ENCODE measurements at places on chromosomes 11 and 22.
A peak's percentile ranks its signal among the peaks of the same experiment; 100 is the strongest.

GRCh38 chr11:134071306-134071705 is 2.4 kb downstream of the JAM3 start:
- DNase-seq: no peak

DNA sequence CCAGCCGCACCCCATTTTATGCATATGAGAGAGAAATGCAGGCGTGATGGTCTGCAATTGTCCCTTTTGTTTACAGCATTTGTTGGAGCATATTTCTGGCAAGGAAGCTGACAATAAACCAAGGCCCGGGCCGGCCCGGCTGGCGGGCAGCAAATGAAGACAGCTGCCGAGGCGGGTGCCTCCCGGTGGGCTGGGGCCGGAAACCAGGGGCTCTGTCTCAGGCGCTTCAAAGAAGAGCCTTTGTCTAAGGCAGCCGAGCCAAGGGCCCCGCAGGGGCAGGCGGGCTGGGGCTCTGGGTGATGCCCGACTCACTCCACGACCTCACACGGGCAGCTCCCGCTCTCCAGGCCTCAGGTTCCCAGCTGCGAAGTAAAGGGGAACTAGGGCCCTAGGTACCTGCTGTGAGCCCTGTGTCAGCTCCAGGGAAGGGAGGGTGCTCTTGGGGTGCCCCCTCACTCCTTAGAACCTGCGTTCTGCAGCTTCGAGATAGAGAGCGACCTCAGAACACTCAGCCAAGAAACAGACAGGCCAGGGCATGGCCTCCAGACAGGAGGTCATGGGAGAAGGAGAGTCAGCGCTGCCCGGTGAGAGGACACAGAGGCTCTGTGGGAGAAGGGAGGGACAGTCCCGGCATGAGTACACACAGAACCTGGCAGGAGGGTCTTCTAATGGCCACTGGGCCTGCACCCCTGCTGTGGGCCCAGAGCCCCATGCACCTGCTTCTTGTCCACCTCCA is 2.4 kb downstream of the LINC01488 start:
- DNase-seq: no peak

DNA sequence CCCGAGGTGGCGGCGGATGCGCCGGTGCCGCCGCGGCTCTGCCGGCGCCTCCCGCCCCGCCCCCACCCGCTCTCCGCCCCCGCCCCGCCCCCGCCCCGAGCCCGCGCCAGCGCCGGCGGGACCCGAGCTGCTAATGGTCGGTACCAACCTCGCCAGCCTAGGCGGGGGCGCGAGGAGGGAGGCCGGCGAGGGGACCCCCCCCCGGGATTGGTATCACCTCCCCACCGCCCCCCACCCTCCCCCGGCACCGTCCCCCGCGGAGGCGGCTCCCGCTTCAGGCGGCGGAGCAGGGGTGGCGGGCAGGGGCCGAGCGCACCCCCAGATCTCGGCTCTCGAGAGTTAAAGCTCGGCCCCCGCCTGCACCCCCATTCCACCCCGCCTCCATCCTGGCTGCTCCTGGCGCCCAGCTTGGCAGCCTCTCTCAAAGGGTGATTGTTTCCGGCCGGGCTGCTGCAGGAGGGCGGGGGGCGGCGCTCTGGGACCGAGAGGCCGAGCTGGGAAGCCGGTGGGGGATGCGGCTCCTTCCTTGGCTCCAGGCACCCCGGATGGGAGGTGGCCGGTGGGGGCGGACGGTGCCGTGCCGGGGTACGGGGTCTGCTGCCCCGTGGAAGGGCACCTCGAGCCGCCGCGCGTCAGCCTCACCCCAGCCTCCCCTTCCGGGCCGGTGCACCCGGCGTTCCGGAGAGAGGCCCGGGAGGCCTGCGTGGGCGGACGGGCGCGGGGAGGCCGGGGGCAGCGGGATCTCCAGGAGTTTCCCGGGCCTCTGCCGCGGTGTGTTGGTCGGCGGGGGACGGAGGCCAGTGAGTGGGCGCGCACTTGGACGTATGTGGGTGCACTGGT is at the start of gene B3GAT1:
TSS of gene B3GAT1 (minus strand) at position 40 of the 840 bp plus-strand sequence. CDS start 24,583 bp downstream, outside the sequence.
- DNase-seq: no peak

GRCh38 chr22:49550766-49551362 is 276.8 kb downstream of the BRD1 start:
- no peak for DNase-seq

DNA sequence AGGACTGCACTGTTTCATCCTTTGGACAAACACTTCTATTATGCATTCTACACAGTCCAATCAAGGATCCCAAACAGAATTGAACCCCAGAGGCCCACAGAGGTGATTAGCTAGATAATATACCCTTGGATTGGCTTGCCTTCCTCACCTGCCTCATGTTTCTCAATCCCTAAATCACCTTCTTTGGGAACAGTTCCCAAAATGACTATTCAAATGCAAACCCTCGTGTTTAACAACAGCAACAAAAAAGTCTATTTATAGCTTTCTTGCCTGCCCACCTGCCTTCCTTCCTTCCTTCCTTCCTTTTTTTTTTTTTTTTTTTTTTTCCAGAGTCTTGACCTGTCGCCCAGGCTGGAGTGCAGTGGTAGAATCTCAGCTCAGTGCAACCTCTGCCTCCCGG is 180.0 kb downstream of the CNTN5 start:
- DNase-seq: no peak

DNA sequence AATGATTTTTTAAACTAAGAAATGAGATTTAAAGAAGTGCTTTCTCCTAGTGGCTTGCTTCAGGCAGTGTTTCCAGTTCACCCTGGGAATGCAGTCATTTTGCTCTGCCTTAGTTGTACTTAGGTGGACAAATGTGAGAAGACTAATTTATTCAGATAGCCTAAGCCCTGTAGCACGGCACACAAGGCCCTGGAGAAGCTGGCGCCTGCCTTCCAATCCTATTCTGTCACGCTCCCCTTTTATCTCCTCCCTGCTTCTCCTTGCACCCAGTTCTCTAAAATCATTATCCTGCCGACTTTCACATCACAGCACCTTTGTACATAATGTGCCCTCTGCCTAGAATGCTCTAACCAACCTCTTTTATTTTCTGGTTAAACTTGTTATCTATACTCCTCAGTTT is 64.0 kb downstream of the PPME1 start:
- DNase-seq: no peak

GRCh38 chr11:78400116-78400515 is 17.5 kb downstream of the GAB2 start:
- no peak for DNase-seq

GRCh38 chr11:106961518-106961917 is 56.8 kb downstream of the GUCY1A2 start:
- DNase-seq: no peak

DNA sequence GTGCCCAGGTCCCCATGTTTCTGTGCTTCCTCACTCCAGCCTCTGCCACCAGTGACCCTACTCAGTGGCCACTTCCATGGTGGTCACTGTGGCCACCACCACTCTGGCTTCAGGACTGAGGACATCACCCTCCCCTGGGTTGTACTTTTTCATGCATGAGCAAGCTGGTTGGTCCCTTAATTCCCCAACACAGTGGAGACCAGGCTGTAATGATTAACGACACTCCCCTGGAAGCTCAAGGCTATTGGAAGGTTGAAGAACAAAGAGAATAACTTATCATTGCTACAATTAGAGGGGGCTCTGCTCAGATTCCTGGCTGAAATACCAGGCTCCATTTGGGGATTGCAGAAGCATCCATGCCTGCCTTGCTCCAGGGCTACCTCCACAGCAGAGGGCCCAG is 10.5 kb downstream of the PLAAT4 start:
- DNase-seq: no peak

GRCh38 chr11:46246521-46246920 is 30.9 kb upstream of the CREB3L1 start:
- DNase-seq: no peak

DNA sequence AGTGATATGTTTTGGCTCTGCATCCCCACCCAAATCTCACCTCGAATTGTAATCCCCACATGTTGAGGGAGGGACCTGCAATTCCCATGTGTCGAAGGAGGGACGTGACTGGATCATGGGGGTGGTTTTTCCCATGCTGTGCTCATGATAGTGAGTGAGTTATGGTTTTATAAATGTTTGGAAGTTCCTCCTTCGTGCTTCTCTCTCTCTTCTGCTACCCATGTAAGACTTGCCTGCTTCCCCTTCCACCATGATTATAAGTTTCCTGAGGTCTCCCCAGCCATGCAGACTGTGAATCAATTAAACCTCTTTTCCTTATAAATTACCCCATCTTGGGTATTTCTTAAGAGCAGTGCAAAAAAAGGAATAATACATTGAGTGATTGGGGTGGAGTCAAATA is 7.3 kb upstream of the CEP295 start:
- no peak for DNase-seq

- no peak for DNase-seq
Observed at GRCh38 chr11:122898799-122899198, 16.2 kb downstream of the JHY start.

- DNase-seq: no peak
Observed at GRCh38 chr22:26975865-26976264, 318.5 kb downstream of the MIAT start.

- no peak for DNase-seq
Observed at GRCh38 chr11:112216561-112217105, 9.6 kb upstream of the PTS start.

DNA sequence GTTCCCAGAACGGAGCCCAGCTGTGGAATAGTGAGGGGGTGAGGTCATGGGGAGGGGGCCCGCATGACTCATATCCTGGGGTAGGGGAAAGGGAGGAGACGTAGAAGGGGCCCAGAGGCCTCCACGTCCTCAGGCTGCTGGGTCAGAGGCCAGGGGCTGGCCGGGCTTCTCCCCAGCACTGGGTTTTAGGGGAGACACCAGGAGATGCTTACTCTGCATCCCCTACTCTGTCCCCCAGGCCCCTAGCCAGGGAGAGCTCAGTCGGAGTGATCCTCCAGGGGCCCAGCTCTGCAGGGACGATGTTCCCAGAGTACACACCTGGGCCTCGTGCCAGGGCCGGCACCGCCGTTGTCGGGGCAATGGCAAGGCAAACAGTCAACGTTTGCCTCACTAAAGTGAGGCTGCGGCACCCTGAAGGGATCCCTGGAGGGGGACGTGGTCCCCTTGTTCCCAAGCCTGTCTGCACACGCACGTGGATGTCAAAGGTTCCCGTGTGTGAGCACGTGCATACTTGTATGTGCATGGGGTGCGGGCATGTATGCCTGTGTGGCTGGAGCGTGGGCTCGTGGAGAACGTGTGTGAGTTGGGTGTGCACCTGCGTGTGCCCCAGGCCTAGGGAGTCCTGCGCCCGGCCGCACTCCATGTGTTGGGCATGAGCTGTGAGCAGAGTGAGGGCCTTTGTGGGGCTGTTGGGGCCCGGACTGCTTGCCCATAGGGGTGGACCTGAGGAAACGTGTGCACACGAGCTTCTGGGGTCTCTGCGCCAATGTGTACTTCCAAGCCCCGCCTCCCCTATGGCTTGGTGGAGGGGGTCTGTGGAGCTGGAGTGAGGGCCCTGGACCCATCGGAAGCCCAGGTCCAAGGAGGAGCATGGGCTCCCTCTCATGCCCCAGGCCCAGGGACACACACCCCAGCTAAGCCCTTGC is 14.2 kb downstream of the PRR33 start:
- DNase-seq: no peak

- DNase-seq: no peak
Observed at GRCh38 chr11:127042445-127042844, 41.9 kb upstream of the KIRREL3 start.

- DNase-seq: no peak
Observed at GRCh38 chr22:41280065-41280464, 5.9 kb downstream of the RANGAP1 start.

DNA sequence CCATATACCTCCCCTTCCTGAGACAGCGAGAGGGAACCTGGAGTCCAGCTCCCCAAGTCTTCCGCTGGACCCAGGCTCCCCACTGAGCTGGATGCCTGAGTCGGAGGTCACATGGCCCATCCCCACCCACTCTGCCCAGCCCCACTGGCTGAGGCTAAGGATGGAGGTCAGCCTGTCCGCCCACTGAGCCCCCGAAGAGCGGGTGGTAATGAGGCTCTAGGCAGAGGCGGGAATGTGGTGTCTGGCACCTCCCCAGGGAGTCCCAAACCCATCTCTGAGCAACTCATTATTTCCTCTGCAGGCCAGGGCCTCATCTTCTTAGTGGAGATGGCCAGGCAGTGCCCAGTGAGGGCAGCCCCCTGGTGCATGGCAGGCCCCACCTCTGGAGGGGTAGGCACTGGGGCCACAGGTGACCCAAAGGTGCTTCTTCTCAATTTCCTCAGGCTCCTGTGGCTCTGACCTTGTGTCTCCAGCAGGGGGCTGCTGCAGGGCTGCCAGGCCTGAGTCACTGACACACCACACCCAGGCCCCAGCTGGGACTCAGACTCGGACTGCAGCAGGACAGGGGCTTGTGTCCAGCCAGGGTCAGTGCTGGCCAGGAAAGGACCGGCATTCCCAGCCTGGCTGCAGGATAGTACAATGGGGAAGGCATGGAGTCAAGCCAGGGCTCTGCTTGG is 10.2 kb upstream of the PDE2A start:
- DNase-seq: no peak

DNA sequence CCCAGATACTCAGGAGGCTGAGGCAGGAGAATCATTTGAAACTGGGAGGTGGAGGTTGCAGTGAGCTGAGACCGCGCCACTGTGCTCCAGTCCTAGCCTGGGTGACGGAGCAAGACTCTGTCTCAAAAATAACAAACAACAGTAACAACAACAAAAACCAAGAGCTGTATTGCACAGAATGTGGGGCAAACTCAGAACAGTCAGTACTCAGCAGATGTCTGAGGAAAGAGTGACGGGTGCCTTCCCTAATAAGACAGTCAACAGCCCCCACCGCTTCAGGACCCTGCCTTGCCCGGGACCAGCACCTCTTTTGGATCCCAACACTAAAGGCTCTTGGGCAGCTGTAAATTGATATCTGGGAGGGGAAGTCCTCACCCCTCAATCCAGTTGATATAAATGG is 40.3 kb downstream of the RIBC2 start:
- no peak for DNase-seq

- no peak for DNase-seq
Observed at GRCh38 chr11:115892016-115892415, 387.8 kb upstream of the CADM1 start.

GRCh38 chr11:61011950-61012736 is 40.7 kb downstream of the CD6 start:
- DNase-seq: no peak

GRCh38 chr11:45145379-45146071 is 914 bp upstream of the PRDM11 start:
- peak; percentile 16 for DNase-seq

GRCh38 chr11:34407121-34407813 is 31.5 kb upstream of the CAT start:
- no peak for DNase-seq

GRCh38 chr22:39383841-39384625 is 15.5 kb upstream of the TAB1 start:
- DNase-seq: no peak

DNA sequence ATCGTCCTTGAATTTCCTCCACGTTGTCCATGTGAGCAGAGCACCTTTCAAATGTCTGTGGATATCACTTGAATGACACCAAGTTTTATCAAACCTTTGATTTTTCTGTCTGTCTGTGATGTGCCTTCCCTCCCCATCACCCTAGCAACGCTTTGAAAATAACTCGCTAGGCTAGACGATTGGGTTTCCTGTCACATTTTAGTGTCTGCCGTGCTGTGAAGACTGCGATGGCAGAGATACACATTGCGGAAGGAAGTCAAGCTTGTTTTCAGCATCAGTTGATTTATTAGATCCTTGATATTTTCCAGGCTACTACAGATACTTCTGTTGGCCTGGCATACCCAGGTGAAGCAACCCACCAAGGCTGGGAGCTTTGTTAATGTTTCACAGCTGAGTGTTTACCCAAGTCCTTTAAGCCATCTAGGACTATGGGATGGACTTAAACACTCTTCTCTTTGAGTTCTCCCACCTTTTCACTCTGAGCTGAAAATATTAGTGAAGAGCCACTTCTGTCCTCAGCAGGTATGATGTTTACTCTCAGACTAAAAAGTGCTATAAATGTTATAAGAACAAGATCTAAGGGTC is 93.6 kb upstream of the CD44 start:
- DNase-seq: no peak

Data from left renal pelvis (tissue), 4 donors.